ENCODE measurements at places on chromosomes 6 and 20.

- DNase-seq: no peak
Measured at GRCh38 chr6:84556541-84557335, 207.7 kb downstream of the TBX18 start.

GRCh38 chr20:51348876-51349275 is 193.6 kb downstream of the NFATC2 start:
- DNase-seq: no peak

GRCh38 chr6:14085176-14085787 is 32.3 kb upstream of the CD83 start:
- no peak for DNase-seq

DNA sequence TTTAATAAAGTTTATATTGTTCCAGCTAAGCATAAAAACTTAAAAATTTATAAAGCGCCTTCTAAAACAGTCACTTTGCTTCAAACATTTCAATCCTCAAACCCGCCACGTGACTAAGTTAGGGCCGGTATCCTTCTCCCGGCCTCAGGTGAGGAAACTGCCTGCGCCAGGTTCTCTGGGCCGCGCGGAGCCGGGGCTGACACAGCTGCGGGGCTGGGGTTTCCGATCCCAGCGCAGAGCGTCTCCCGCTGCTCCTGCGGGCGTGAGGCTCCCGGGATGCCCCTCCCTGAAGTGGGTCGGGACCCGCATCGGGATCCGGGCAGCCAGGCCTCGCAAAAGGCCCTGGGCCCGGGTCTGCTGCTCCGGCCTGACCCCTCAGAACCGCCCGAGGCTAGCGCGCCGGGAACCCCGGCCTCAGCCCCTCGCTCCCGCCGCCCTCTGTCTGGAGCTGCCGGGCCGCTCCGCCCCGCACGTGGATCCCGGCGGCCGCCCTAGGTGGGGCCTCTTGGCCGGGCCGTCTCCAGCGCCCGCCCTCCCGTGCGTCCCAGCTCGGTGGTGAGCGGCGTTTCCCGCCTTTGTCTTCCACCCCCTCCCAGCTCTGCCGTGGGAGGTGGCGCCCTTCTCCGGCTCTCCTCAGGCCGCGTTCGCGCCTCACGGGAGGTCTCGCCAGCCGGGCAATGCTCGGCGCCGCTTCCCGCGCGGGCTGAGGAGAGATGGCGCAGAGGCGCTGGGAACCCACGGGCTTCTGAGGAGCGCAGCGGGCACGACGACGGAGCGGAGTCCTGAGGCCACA is 267.9 kb downstream of the DLL1 start:
- no peak for DNase-seq

DNA sequence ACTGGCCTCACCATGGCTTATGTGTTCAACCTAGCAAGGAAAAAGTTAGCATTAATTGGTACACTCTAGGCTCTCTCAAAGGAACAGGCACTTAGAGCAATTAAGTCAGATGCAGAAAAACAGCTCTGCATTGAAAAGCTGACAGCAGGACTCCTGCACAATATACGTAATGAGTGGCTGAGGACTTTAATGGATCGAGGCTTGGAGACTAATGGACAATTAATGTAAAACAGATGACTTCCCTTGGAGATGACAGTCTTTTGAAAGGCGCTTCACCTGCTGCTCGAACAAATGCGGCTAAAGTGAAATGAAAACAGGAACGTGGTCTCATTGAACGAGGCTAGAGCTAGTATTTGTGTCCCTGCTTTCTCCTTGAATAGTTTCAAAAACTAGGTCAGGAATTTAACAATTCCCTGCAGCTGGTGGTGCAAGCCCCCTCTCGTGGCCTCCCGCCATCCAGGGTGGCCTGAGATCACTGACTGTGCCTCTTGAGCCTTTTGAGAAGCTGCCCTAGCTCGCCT is 137.1 kb downstream of the ELOVL4 start:
- DNase-seq: no peak

DNA sequence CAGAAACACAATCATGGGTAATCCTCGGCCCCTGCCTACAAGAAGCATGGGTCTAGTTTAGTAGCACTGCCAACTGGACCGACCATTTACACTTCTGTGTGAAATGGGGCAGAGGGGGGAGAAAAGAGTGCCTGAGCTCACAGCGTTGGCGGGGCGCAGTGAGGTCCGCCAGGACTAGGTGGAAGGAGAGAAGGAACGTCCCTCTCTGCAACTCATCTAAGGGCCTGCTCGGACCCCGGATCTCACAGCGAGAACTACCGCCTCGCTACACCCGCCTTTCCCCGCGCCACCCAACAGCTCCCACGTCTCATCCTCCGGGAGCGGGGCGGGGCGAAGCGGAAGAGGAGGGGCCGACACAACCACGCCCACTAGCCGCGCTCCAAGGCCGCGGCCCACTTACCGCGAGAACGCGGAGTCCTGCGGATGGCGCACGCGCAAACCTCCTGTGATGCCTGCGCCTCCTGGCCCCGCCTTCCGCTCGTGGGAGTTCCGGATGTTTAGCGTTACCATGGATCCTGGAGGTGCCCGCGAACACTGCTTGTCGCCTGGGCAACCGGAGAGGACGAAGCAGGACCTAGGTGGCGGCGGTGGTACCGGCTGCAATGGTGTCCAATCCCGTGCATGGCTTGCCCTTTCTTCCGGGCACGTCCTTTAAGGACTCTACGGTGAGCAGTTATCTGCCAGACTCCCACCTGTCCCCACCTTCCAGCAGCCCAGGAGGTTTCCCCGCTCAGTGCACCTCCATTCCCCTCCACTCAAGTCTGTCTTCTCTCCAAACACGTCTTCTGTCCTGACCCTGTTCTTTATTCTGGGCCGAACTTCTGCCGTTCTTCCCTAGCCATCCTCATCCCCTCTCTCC is at the start of gene EFHC1:
EFHC1 (plus strand) TSS at position 534 of the 859 bp plus-strand sequence; CDS start at position 603, 69 bp downstream.
- peak; percentile 90 for DNase-seq

- DNase-seq: no peak
Measured at GRCh38 chr6:145627451-145627850, 107.9 kb downstream of the EPM2A start.

- no peak for DNase-seq
Measured at GRCh38 chr20:61125076-61125475, 127.0 kb upstream of the CDH4 start.

DNA sequence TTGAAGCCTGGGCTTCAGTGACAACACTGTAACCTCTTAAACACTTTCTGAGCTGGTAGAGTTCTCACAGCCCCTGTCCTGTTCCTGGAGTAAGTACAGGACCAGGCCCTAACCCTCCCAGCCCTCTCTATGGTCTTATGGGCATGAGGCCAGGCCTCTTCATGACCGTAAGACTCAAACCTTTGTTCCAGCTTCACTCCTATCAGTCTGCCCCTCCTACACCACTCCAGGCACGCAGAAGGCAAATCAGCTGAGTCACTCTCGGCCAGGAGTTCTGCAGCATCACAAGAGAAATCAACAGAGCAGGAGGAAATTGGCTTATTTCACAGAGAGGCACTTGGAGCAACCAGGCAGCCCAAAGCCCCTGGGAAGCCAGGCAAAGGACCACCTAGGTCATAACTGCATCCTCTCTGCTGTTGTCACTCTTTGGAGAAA is 25.3 kb upstream of the CHD6 start:
- DNase-seq: peak; percentile 88

GRCh38 chr6:44232676-44233566 is 9.5 kb downstream of the SLC29A1 start:
- DNase-seq: no peak

GRCh38 chr6:41411961-41412360 is 76.6 kb downstream of the NCR2 start:
- DNase-seq: no peak

DNA sequence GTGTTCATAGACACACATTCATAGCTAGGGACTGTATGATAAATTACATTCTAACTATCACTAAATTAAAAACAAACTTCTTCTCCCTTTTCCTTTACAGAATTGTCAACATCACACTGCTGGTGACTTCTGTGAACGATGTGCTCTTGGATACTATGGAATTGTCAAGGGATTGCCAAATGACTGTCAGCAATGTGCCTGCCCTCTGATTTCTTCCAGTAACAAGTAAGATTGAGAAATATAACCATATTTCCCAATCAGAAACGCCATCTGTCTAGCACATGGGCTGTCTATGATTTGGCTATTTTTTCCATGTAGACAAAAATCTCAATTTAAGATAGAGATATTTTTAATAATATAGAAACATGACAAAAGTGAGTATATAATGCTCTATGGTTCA is 367.7 kb downstream of the ARHGAP18 start:
- no peak for DNase-seq

DNA sequence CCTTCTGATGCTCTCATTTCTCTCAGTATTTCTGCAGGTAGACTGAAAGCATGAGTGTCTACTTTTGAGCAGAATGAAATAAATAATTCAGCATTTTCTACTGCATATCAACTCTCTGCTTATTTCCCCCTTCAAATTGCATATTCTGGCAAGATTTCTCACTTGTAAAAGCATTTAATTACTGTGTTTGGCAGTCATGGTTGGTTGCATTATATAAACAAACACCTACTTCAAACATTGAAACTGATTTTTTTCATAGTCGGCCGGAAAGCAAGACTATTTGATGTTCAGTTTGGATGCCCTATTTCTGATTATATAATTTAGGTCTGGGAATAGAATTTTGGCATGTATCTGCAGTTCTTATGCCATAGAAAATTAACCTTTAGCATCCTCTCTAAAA is 73.1 kb downstream of the PLEKHG1 start:
- DNase-seq: no peak

- peak; percentile 72 for DNase-seq
Measured at GRCh38 chr20:25052255-25053194, 5.4 kb downstream of the ACSS1 start.

GRCh38 chr6:5337573-5337972 is 76.3 kb downstream of the FARS2 start:
- no peak for DNase-seq

DNA sequence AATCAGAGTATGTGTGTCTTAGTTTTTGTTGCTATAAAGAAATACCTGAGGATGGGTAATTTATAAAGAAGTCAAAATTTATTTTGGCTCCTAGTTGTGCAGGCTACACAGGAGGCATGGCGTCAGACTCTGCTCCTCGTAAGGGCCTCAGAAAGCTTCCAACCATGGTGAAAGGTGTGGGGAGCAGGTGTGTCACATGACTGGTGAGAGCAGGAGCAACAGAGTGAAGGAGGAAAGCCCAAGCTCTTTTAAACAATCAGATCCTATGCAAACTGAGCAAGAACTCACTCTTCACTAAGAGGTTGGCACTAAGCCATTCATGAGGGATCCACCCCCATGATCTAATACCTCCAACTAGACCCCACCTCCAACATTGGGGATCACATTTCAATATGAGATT is 1524.3 kb downstream of the HACE1 start:
- DNase-seq: no peak

GRCh38 chr6:15234068-15234758 is 11.7 kb upstream of the JARID2 start:
- no peak for DNase-seq

DNA sequence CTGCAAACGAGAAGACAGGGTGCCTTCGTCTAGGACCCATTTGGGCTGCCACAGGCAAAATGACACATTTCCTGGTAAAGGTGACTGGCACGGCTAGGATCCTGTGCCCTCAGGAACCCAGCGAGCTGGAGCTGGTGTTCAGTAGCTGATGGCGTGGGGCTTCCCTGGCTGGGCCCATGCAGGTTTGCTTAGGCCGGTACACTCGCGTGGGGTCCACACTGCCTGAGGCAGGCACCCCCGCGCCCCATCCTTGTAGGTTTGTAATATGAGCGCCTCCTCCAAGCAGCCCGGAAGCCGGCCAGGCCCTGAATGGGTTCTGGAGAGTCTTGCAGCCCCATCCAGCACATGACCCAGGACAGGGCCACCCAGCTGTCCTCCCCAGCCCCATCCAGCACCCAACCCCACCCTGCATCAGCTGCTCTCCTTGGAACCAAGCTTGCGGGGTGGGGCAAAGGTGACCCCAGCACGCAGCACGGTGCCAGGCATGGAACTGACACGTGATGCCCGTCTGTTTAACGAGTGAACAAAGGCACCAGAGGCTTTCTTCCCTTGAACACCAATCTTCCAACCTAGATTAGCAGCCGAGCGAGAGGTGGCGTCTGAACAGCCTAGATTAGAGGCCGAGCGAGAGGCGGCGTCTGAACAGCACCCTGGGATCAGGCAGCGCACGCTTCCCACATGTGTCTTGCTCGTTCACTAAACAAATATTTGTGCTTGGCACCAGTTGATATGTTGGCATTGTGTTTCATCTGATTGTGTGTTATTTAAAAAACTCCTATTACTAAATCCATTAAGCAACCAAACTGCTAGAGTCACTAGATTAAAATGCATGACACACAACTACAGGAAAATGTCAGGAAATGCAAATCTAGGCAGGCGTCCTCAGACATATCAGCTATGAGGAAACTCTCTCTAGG is 112.1 kb downstream of the DLL1 start:
- DNase-seq: peak; percentile 27

DNA sequence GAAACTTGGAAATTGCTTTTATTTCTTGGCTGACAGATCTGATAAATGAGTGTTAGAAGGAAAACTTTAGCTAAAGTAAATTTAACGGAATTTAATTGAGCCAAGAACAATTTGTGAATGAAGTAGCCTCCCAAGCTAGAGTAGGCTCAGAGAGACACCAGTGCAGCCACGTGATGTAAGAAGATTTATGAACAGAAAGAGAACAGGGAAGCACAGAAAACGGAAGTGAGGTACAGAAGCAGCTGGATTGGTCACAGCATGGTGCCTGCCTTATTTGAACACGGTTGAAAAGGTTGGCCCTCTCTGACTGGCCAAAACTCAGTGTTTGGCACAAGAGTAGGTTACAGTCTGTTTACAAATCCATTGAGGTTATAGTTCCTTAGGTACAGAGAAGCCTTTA is 29.5 kb upstream of the IFNGR1 start:
- DNase-seq: no peak

DNA sequence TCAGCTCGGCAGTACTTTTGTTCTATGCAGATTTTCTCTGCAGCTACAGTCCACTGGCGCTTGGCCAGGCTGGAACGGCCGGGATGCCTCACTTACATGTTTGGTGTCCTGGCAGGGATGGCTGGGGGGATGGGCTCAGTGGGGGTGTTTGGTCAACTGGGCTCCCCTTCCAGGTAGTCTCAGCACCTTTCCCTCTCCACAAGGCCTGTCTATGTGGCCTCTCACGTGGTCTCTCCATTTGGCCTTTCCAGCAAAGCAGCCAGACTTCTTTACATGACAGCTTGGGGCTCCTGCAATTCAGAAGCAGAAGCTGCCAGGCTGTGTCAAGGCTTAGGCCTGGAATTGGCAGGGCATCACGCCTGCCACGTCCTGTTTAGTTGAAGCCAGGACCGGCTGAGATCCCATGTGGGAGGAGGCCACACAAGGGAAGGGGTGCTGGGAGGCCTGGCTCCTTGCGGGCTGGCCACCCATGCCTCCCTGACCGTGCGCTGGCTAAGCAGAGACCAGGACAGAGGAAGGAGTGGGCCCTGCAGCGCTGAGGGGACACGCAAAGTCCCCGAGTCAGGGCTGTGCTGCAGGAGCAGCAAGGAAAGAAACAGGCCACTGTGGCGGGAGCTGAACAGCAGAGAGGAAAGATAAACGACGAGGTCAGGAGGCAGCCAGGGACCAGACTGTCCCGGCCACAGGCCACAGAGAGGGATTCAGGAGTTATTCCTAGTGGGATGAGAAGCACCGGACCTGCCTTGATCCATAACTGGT is 38.9 kb downstream of the MGME1 start:
- no peak for DNase-seq

- no peak for DNase-seq
Measured at GRCh38 chr6:70593118-70593486, 26.4 kb downstream of the SDHAF4 start.
